Stimulated activated CD8-positive, alpha-beta memory T cell treated with anti-CD3 and anti-CD28 coated beads, Interleukin-7, amount 100 ng/mL, for 1 hour (primary cell): ENCODE measurements at places on chromosomes 6 and 20.

- no peak for DNase-seq
Observed at GRCh38 chr6:167137081-167137480, 14.2 kb downstream of the CCR6 start.

- no peak for DNase-seq
Observed at GRCh38 chr20:8656335-8656734, 412.6 kb upstream of the PLCB4 start.

GRCh38 chr6:84912472-84913322 lies 148.3 kb upstream of the TBX18 start:
- no peak for DNase-seq

DNA sequence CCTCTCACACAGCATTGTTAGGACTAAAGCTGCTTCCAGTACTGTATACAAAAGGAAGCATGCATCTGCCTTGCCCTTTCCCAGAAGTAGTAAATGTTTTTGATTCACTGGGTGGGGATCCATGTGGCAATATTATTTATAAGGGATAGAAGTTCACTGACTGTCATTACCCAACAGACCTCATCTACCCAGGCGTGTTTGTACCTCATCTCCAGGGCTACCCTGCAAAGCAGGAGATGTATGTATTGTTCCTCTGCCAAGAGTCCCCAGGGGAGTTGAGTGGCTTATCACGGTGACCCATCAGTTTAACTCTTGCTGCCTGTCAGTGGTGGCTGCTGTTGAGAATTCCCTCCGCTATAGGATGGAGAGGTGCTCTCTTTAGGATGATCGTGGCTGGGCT lies 42.5 kb downstream of the SLC24A3 start:
- no peak for DNase-seq

DNA sequence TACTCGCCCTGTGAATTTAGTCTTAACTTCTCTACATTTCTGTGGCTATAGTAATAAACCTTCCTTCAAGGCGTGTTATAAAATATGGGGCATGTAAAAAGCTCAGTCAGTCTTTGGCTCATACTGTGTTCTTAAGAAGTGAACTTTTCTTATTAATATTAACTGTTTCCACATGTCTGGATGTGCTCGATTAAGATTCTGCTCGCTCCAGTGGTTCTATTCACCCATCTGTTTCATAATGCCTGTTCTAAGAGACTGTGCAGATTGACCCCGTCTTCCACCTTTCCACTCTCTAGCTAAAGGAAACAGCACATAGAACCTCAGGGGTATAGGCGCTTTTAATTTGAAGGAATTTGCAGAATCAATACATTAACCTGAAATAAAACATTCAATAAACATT lies 99.9 kb downstream of the L3MBTL3 start:
- no peak for DNase-seq

GRCh38 chr20:6715401-6715941 lies 52.0 kb upstream of the BMP2 start:
- DNase-seq: no peak

DNA sequence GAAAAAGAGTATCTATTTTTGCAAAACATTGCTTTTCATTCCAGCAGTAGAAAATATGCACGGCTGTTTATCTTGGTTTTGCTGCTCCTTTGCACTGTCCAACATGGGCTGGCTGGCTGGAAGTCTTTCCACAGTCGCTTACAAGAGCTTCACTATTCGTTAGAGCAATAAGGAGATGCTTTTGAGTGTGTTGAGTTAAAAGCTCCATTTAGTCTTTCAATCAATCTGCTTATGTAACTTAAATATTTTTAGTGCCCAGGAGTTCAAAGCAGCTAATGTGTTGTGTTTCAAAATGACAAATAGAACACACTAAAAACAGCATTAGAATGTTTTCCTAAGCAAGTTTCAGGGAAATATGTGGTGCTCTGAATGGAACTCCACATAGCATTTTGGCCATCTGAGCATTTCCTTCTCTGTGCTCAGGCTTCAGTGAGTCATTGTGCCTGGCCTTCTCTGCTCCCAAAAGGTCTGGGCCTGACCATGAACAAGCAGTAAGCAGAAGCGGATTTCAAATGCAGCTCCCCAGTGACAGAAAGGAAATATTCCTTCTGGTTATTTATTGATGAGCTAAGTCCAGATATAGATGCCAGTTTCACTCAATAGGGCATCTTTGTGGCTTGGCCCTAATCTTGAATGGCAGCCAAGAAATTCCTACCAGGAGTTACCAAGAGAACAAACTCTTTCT lies 580.3 kb downstream of the TENT5A start:
- DNase-seq: no peak

GRCh38 chr20:51404297-51405060 lies 138.0 kb downstream of the NFATC2 start:
- DNase-seq: peak; percentile 59

DNA sequence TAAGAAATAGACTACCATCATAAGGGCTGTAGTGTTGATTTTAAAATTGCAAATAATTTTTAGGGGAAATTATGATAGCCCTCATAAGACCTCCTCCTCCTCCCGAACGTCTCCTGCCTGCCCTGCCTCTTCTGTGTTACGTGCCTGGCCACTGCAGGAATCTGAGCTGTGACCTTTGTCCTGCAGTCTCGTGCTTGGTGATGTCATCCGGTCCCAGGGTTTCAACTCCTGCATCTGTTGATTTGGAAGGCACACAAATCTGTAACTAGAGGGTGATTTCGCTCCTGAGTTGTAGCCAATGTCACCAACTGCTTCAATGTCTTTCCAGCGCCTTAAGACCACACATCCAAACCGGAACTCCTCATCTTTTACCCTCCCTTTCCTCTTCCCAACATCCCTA lies 163.2 kb downstream of the AIG1 start:
- no peak for DNase-seq

GRCh38 chr20:10616212-10616611 lies 57.6 kb downstream of the JAG1 start:
- no peak for DNase-seq

- DNase-seq: no peak
Observed at GRCh38 chr20:49937027-49937929, 1.1 kb downstream of the RNF114 start.

DNA sequence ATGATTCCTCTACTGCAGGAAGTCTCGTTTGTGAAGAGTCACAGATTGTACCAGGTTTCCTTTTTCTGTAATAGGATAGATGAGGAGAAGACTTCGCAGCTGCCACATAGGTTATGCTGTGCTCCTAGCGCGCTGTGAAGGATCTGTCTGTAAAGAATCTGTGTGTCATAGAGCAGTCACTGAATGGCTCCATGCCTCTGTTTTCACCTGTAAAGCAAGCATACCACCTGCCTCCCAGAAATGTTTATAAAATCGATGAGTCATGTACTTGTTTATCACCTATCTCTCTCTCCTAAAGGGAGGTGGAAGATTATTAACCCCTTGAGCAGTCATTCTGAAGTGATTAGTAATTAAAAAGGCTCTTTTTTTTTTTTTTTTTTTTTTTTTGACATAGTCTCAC lies 86.6 kb downstream of the TFAP2B start:
- no peak for DNase-seq

DNA sequence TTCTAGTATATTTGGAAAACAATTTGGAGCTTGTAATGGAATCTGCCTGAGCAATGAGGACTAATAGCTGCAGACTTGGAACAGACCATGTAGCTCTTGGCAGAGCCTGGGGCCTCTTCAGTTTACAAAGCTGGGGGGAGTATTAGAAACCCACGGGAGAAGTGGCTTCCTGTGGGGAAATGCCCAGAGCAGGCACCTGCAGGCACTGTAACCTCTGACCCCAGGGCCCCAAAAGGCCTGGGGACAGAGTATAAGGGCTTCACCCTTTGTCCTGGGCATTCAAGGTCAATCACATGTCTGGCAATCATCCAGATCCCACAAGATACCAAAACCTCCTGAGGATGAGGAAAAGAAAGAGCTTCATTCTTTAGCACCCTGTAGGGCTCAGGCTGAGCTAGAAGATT lies 19.4 kb downstream of the PKIG start:
- no peak for DNase-seq

DNA sequence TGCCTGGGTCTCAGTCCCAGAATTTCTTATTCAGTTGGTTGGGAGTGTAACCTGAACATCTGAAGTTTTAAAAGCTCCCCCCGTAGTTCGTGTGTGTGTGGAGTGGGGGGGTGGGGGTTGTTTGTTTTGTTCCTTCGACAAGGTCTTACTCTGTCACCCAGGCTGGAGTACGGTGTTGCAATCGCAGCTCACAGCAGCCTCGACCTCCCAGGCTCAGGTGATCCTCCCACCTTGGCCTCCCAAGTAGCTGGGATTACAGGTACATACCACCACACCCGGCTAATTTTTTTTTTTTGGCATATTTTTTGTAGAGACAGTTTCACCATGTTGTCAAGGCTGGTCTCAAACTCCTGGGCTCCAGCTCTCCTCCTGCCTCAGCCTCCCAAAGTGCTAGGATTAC lies 3.1 kb downstream of the CCM2L start:
- DNase-seq: no peak

- DNase-seq: no peak
Observed at GRCh38 chr6:128919412-128920180, 36.7 kb downstream of the LAMA2 start.

- DNase-seq: no peak
Observed at GRCh38 chr6:33654831-33655554, 33.9 kb downstream of the ITPR3 start.

- no peak for DNase-seq
Observed at GRCh38 chr6:117613920-117614560, 11.7 kb upstream of the GOPC start.

- no peak for DNase-seq
Observed at GRCh38 chr6:26363882-26364701, 906 bp upstream of the BTN3A2 start.

DNA sequence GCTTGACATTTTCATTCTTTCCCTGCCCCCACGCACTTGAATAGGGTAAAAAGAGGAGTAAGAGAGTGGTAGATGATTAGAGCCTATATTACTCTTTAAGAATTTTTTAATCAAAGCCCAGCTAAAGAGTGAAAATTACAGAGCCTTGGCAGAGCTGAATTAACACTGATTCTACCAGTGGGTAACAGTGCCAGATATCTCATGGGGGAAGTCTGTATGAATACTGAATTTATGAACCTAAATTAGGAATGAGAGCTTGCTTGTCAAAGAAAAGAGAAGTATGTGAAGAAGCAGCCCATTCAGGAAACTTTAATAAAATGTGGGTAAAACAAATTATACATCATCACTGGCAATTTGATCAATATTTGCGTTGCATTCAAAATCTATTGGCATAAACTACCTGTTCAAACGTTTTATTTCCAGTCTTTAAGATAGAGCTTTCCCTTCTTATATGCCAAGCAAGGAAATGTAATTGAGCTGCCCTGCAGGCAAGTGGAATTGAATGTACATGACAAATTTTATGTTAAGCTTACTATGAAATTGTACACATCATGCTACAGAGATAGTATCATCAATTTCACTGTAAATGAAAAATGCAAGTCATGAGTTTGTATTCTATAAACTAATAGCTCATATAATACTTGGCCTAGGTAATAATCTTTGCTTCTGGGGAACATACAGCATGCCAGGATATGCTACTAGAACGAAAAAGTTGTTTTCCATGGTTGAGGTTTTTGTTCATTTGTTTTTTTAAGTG lies 14.5 kb downstream of the SOBP start:
- DNase-seq: no peak

- DNase-seq: no peak
Observed at GRCh38 chr20:44572551-44573500, 9.6 kb upstream of the PKIG start.

GRCh38 chr6:169340395-169340794 lies 86.7 kb upstream of the THBS2 start:
- no peak for DNase-seq

DNA sequence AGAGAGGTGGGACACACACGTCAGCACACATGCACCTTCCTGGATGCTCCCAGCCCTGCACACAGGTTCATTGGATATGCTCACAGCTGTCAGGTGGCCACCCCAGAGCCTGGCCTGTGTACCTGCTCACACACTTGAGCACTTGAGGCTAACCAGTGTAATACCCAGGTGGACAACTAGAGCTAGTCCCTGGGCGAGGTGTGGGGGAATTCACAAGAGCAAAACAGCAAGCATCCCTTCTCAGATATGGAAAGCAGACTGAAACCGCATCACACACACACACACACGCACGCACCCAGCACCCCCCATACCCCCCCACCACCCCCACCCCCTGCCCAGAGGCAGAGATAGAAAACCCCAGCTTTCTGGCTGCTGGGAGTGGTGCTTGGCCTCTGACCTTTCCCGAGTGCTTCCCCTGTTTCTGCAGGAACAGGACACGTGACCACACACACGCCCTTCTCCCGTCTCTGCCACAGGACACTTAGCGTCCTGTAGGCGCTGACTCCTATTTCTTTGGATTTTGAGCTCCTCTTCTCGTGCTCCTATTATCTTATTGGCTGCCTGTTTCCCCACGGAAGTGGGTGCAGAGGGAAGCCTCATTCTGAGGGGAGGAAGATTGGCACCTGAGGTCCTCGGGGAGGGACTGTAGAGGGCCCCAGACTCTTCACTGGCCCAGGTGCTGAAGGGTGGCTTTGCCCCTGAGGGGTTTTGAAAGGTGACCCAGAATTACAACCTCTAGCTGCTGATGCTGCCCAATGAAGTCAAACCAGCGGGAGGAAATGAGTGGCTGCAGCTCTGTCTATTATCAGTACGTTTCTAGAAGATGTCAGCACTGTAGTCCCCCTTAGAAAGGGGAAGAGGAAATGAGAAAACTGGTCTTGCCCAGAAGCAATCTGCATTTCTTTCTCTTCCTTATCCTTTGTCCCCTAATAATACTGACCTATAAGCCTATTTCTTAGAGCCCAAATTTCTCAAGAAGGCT lies 65.8 kb downstream of the SYTL3 start:
- DNase-seq: no peak

DNA sequence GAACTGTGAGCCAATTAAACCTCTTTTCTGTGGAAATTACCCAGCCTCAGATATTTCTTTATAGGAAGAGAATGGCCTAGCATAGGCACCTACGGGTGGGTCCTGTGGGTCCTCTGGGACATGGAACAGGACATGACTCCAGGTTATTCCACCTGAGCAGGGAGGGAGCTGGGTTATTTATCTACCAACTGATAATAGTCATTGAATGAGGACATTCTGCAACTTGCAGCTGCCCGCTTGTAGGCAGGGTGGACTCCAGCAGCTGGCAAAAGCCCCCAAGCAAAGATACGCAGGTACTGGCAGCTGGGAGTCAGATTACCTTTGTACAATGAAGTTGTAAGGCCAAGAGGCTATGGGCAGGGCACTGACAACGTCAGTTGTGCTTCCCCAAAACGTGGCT lies 1.4 kb upstream of the BANF2 start:
- no peak for DNase-seq

GRCh38 chr20:43723186-43723585 lies 3.6 kb downstream of the GTSF1L start:
- no peak for DNase-seq

DNA sequence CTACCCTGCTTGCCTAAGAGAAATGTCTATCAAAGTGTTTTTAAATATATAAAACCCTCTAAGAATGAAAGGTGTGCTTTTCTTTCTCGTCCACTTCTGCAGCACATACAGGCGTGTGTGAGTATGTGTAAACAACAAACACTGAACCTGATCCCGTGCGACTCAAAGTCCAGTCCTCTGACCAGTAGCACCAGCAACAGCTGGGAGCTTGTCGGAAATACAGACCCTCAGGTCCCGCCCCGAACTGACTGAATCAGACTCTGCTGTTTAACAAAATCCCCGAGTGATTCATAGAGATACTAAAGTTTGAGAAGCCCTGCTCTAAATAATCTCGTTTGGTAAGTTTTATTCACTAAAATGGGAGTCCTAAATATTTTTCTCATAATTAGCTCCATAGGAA lies 208.0 kb upstream of the KCNQ5 start:
- DNase-seq: no peak
